Stimulated activated CD4-positive, alpha-beta T cell treated with anti-CD3 and anti-CD28 coated beads, Interleukin-4, amount 100 ng/mL, for 48 hours (primary cell): ENCODE measurements at places on chromosomes 4 and X.

DNA sequence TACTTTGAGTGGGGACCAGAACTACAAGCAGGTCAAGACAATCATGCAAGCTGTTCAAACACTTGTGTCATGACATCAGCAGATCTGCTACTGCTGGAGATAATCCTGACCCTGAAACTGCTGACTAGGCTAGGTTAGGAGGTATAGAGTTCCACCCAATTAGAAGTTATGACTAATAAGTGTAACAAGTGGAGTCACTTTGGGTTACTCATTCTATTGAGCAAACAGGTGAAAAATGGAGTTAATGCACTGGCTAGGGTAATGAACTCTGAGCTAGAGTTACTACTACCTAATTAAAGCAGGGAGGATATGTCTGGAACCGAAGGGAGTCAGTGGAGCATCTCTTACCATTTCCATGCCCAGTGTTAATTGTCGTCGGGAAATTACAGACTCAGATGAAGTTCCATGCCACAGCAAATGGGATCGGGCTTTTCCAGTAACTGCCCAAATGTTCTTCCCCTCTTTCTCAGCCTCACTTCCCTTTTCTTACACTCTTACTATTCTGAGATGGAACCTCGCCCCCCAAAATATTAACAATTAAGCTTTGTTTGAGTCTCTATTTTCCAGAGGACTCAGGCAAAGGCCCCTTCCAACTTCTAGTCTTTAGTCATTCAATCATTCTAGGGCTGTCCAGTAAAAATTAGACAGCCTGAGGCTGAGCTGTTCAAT lies 19.8 kb upstream of the MANBA start:
- DNase-seq, result no peak

DNA sequence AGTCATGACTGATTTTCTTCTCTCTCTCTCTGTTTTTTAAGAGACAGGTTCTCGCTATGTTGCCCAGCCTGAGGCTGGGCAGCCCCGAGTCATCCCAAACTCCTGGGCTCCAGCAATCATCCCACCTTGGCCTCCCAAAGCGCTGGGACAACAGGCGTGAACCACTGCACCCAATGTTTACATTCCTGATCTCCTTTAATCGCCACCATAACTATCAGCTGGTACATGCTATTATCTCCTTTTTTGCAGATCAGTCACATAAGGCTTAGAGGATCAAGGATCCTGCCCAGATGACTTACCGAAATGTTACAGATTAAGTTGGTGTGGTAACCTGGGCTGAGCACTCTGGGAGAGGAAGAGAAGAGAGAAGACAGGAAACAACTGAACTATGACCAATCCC lies 1.5 kb upstream of the USP46 start:
- no peak for DNase-seq

DNA sequence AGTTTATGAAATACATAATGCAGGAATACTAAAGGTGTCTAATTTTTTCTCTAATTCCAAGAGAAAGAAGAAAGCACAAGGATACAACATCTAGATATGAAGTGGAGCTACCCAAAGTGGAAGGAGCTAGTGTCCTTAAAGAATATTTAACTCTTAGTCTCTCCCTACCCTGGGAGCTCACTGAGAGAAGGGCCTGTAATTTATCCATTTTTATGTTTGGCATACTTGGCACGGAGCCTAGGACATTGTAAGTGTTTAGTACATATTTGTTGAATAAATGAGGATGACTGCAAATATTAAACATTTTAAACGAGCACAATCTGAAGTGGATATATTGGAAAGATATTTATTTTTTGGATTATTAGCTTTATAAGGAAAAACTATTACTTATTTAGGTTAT lies 674.8 kb downstream of the IQCM start:
- no peak for DNase-seq

GRCh38 chr4:101277671-101278070 lies 69.7 kb downstream of the PPP3CA start:
- no peak for DNase-seq

DNA sequence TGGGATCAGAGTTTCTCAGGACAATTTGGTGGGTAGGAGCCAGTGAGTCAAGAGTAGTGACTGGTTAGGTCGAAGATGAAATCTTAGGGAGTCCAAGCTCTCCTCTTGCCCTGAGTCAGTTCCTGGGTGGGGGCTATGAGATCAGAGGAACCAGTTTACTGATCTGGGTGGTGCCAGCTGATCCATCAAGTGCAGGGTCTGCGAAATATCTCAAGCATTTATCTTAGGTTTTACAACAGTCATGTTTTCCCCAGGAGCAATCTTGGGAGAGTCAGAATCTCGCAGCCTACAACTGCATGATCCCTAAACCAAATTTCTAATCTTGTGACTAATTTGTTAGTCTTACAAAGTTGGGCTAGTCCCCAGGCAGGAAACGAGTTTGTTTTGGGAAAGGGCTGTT lies 1833.2 kb upstream of the PCDH7 start:
- DNase-seq, result no peak

- no peak for DNase-seq
These were observed 39.4 kb downstream of the ANTXR2 start for GRCh38 chr4:80033581-80033980.

GRCh38 chrX:96721354-96721753 lies 36.7 kb downstream of the DIAPH2 start:
- DNase-seq, result no peak

GRCh38 chr4:79923281-79923680 lies 149.7 kb downstream of the ANTXR2 start:
- DNase-seq, result no peak

DNA sequence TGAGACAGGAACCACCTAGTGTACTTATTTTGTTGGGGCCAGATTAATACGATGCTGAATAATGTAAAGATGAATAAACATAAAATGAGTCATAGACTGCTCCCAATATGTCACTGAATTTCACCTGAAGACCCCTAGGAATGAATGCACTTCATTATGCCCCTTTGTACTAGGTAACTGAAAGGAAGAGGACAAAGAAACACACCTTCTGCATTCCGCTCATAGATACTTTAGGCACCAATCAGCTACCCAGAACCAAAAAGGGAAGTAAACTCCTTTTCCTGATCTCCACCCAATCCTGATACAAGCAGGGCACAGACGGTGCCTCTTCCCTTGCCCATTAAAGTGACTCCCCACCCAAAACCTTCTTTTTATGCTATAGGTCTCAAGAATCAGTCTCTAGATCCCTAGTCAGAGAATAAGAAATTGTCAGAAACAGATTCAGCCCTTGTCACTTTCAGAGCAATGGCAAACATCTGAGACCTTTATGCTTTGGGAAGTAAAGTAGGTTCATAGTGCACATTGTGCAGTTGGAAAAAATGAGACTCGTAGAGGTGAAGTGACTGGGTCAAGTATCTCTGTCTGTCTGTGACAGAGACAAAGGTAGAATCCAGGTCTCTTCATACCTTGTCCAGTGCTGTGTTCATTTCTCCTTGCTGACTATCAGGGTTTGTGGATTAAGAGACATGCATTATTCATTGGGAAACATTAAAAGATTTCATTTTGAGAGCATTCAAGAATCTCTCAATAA lies 2.3 kb downstream of the GPR174 start:
- DNase-seq, result no peak

- no peak for DNase-seq
These were observed 34.3 kb upstream of the IGFBP7 start for GRCh38 chr4:57144466-57144865.

DNA sequence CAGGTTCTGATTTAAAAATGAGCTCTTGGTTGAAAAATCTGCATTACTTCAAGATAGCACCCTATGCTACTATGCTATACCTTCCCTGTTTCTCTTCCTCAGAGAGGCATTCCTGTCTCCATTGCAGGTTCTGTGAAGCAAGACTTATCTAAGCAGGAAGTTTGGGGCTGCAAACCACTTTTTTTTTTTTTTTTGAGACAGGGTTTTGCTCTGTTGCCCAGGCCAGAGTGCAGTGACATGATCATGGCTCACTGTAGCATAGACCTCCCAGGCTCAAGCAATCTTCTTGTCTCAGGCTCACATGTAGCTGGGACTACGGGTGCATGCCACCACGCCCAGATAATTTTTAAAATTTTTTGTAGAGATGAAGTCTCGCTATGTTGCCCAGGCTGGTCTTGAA lies 4.0 kb upstream of the CCNG2 start:
- DNase-seq, result no peak

DNA sequence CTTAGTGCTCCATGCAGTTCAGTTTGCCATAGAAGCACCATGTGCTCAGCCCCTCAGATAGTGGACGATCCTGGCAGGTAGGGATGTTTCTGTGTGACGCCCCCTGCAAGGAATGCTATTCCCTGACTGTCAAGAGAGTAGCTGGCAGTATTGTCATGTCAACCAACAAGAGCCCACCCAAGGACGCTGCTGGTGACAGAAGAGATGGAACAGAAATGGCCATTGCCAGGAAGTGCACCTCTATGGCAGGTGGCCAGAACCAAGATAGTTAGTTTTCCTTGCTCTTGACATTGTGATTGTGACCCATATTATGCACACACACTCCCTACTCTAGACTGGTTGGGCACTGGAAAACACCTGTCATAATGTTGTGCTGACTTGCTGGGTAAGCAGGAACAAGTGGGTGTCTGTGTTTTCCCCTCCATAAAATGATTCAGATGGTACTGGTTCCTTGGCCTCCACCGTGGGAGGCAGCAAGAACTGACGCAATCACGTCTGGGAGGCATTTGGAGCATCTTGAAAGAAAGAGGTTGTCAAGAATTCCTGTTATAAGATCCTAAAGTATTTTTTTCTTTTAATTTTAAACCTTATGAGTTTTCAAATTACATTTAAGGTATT lies 507.9 kb downstream of the MID1IP1 start:
- DNase-seq, result no peak

GRCh38 chrX:83845397-83845796 lies 15.5 kb upstream of the CYLC1 start:
- DNase-seq, result no peak

GRCh38 chr4:152258804-152259708 lies 276.8 kb downstream of the FBXW7 start:
- no peak for DNase-seq

DNA sequence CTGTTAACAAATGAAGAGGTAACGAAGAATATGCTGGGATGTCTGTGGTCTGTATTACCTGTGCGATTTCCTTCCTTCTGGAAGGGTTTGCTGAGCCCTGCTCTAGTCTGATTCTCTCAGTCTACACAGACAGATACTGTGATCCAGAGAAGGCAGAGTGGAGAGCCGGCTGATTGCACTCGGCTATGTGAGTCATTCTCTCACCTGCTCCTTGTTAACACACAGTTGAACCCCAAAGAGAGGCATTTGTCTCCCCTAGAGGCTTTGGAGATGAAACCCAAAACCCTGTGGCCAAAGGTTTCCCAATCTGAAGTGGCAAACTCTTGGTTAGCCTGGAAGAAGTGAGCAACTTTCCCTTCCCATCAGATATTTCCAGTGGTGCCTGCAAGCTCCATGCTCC lies 78.1 kb upstream of the GPC4 start:
- no peak for DNase-seq

- no peak for DNase-seq
These were observed 58.9 kb upstream of the IRS4 start for GRCh38 chrX:108795240-108795639.

- DNase-seq, result peak; percentile 65
These were observed 726 bp upstream of the KANTR start for GRCh38 chrX:53093177-53093655.

GRCh38 chr4:169611157-169611556 lies 1.2 kb downstream of the NEK1 start:
- DNase-seq, result no peak

DNA sequence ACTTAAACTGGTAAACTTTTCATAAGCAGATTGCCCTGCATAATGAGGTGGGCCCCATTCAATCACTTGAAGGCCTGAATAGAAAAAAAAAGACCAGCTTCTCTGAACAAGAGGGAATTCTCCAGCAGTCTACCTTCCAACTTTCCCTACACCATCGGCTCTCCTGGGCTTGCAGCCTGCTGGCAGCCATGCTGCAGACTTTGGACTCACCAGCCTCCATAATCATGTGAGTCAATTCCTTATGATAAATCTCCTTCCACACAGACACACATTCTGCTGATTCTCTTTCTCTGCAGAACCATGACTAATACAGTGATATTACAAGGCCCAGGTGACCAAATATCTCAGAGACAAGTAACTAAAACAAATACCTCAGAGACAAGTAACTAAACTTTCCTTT lies 113.8 kb upstream of the WDR17 start:
- no peak for DNase-seq

DNA sequence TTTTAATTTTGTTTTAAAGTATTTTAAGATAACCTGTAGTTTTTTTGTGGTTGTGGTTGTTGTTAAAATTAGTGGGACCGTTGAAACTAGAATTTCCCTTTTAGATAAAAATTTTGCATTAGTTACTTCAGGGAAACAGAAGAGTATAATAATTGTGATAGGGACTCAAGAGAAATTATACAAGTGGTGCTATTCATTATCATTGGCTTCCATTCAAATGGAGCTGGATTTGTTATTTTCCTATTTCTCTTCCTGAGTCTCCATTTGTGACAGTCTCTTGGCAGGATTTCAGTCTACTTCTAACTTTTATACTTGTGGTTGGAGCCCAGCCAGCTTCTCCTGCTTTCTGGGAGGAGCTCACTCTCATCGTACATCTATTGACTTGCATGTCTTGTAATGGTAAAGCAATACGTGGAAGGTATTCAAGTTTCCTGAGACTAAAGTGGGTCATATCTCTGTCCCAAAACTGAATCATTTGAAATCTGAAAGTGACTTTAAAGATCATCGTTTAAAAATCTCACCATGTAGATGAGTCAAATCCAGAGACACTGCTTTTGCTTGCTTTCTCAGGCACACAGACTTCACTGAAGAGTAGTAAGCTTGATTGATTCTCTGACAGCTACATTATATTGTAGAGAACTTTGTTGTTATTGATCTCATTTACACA lies 155.8 kb downstream of the RPA4 start:
- DNase-seq, result no peak

DNA sequence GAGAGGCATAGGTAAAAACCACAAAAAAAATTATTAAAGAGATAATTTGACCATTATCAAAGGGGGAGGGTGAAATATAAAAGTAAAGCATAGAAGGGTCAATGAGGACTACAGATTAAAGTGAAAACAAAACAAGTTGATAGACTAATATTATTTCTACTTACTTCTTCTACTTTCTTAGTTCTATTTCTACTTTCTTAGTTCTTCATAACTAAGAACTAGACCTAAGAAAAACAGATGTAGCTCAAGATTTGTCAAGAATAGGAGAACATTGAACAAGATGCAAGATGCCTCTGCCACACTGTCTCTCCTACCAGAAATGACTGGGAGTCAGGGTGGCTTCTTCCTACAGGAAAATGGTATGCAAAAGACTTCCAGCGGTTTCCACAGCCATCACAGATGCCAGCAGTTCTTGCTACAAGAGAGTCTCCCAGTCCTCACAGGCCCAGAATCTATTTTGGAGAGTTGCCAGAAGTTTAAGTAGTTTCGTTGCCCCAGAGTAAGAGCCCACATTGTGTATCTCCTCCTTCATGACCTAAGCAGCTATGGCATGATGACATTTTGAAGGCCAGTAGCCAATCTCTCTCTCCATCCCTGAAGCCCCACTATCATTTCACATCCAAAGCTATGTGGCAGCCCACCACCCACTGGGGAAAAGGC lies 42.9 kb upstream of the DDX60 start:
- no peak for DNase-seq
